Stimulated activated CD8-positive, alpha-beta memory T cell treated with anti-CD3 and anti-CD28 coated beads, Interleukin-12 subunit alpha, Interleukin-12 subunit beta, amount 100 ng/mL, for 4 hours (primary cell): ENCODE measurements at places on chromosomes 2 and 18.

- DNase-seq, result no peak
Observed at GRCh38 chr2:72964146-72964525, 46.8 kb downstream of the EMX1 start.

- no peak for DNase-seq
Observed at GRCh38 chr2:63875131-63875527, 33.4 kb downstream of the UGP2 start.

GRCh38 chr2:156935616-156936015 is 321.9 kb upstream of the GALNT5 start:
- no peak for DNase-seq

DNA sequence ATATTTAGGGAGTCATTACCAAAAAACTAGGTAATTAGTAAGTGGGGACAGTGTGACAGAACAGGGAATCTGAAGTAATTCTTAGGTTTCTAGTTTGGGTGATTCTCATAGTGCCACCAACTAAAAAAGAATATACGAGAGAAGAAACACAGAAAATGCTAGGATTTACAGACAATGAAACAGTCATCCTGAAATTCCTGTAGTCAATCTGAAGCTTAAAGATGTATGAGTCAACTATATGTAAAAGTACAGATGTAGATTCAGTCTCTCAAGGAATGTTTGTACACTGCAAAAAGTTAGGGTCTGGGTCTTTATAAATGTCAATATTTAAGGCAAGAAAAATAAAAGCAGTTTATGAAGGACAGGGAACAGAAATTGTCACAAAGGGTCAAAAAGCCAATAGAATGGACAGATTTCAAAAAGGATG is 107.0 kb downstream of the STRN start:
- no peak for DNase-seq

GRCh38 chr2:171814883-171815282 is 79.2 kb downstream of the SLC25A12 start:
- DNase-seq, result no peak

DNA sequence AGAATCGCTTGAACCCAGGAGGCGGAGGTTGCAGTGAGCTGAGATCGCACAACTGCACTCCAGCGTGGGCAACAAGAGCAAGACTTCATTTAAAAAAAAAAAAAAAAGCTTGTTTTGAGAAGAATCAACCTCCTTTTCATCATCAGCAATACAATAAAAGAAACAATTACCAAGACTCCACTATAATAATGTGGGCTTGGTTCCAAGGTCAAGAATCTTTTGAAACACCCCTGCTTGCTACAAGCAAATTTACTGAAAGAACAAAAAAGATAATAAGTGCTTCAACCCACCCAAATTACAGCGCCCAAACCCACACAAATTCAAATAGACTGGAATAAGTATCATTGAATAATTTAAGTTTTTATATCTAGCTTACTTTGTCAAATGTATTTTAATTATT is 33.6 kb upstream of the MAPRE3 start:
- no peak for DNase-seq

GRCh38 chr2:62738981-62739936 is 33.7 kb downstream of the EHBP1 start:
- DNase-seq, result no peak

DNA sequence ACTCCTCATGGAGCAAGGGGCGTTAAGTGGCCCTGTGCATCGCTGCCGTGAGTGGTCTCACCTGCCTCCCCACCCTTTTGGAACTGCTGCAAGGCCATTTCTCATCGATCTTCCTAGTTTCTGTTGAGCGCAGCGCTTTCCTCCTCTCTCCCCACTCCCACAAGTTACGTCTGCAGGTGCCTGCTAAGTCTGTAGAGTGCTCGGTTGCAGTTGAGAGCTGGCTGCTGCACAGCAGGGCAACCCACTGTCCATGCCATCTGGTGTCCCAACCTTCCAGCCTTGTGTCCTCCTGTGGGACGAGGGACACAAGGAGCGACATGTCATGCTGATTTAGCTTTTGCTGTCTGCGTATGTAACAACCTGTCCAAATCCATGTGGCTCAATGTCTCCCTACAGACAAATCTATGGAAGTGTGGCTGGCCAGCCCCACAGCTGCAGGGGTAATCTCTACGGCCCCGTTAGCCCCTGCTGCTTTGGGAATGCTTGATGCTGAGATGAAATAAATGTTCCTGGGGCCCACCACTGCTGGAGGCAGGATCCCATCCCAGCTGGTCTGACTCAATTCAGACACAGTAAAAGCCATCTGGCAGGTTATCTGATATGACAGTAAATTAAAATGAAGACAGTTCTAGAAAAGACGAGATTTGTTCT is 68.1 kb upstream of the TCF7L1 start:
- no peak for DNase-seq

- DNase-seq, result no peak
Observed at GRCh38 chr2:217215877-217216276, 356.0 kb upstream of the TNP1 start.

DNA sequence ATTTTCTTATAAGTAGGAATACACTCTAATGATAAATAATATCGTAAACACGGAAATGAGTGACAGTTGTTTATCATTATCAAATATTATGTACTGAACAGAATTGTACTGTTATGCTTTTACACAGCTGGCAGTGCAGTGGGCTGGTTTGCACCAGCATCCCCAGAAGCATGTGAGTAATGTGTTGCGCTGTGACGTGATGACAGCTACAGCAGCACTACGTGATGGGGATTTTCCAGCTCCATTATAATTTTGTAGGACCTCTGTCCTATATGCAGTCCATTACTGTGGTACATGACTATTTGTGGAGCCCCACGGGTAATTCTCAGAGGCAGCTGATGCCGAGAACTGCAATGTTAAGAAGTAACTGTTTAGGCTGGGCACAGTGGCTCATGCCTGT is 77.3 kb upstream of the ATG16L1 start:
- DNase-seq, result no peak

GRCh38 chr2:214471990-214472389 is 61.1 kb downstream of the VWC2L start:
- DNase-seq, result no peak

GRCh38 chr2:144431392-144431783 is 88.5 kb downstream of the ZEB2 start:
- no peak for DNase-seq

GRCh38 chr2:109318150-109318948 is 189.3 kb downstream of the SH3RF3 start:
- DNase-seq, result no peak

DNA sequence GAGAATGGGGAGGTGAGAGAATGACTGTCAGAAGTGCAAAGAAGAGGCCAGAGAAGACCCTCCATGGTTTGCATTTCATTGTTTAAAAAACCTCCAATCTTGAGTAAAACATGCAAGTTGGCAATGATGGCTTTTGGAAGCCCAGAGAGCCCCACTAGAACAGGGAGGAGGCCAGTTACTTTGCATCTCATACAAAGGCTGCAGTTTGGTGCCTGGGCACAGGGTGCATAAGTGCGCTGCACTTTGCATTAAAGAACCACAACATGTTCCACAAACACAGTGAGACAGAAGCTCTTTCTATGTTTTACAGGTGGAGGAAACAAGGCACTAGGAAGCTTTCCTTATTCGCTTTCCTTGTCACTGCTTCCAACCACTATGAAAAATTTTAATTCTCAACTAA is 25.4 kb downstream of the PSTPIP2 start:
- no peak for DNase-seq

DNA sequence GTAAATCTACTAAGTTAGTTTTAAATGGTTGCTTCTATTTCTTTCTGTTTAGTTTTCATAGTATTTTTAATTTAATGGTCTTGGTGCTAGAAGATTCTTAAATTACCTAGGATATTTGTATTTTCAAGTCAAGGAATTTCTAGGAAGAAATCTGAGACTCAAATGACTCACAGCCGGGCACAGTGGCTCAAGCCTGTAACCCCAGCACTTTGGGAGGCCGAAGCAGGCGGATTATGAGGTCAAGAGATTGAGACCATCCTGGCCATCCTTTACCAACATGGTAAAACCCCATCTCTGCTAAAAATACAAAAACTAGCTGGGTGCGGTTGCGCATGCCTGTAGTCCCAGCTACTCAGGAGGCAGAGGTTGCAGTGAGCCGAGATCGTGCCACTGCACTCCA is 95.5 kb downstream of the C2orf74 start:
- DNase-seq, result no peak

GRCh38 chr2:52697690-52698089 is 1069.9 kb upstream of the CHAC2 start:
- no peak for DNase-seq

GRCh38 chr2:74502147-74502719 is 2.8 kb upstream of the LBX2 start:
- DNase-seq, result no peak

GRCh38 chr2:175309799-175310198 is 128.3 kb upstream of the ATP5MC3 start:
- DNase-seq, result no peak

DNA sequence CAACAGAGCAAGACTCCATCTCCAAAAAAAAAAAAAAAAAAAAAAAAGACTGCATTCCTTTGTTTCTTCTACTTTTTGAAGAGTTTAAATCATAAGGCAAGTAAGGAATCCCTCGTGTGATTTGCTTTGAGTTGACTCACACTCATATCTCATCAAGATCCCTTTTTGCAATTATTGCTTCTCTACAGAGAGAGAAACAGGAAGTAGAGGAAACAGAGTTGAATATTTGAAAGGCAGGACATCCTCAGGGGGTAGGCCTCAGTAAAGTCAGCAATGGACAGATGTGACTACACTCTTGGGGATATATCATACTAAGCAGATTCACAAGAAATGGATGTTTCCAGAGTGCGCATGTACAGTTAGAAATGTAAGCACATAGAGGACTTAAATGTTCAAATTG is 11.2 kb upstream of the EFR3B start:
- no peak for DNase-seq

- DNase-seq, result no peak
Observed at GRCh38 chr2:33135645-33136044, 188.9 kb downstream of the LTBP1 start.
